ENCODE measurements at places on chromosomes 5 and 9. TPM values are rescaled to one million over a fixed set of nuclear protein-coding genes. Genes with fewer than 3 reads are reported as not detected.

DNA sequence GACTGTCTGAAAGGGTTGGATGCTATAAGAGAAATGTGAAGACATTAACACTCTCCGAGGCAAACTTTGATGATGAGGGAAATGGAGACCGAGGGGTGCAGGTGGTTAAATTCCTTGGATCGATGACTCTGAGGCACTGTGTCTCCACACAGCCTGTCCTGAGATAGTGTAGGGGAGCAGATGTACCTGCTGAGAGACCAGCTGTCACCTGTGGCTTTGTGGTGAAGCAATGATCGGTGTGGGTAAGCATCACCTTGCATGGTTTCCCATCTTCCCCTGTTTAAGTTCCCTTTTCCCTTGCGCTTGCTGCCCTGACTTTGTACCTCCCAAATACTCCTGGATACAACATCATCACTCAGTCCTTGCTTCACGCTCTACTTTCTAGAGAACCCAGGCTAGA lies 9.8 kb upstream of the MIER3 start:
- no peak for DNase-seq

- DNase-seq, result no peak
Observed at GRCh38 chr5:180332051-180332517, 21.1 kb downstream of the GFPT2 start.

DNA sequence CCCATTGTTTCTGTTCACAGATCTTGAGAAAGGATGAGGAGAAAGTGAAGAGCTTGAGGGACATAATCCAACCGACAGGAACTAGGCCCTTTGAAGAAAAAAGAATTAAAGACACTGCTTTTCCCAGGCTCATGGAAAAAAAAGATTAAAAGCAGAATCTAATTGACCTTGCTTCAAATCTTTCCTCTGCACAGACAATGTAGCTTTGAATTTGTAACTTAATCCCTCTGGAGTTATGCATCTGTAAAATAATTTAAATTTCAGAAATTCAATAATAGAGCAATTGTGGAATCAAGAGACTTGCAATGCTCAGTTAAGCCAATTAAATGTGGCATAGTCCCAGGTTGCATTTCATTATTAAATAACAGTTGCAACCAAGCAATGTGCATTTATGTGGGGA lies 64.6 kb downstream of the SVEP1 start:
- no peak for DNase-seq

SPATA6L gene
- 2.5 TPM for polyA plus RNA-seq

STPG3 gene
- polyA plus RNA-seq, result 2.2 TPM

Measured in renal cortex interstitium (tissue), 15 donors.